ENCODE measurements at places on chromosomes 11 and 22. TPM values are rescaled to one million over a fixed set of nuclear protein-coding genes. Genes with fewer than 3 reads are reported as not detected.
A peak's percentile ranks its signal among the peaks of the same experiment; 100 is the strongest.

The FRMD8 gene
- total RNA-seq, result 11.4 TPM

The TCN2 gene
- 15.2 TPM for total RNA-seq

The TMEM151A gene
- not detected for total RNA-seq

The GTSE1 gene
- total RNA-seq, result 0.50 TPM

- DNase-seq, result no peak
Observed at GRCh38 chr22:45832959-45833580, 143.9 kb downstream of the WNT7B start.

DNA sequence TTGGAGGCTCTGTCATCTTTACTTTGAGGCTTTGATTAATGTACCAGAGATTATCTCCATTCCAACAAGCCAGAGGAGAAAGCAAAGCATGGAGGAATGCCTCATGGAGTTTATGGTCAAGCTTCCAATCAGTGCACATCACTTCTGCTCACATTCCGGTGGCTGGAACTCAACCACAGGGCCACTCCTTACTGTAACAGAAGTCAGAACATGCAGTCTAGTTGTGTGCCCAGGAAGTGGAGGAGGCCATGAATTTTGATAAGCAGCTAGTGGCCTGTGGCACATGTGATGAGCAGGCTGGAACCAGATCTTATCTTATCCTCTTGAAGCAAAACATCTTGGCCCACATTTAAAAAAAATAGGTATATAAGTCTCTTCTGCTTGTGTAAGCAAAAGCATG, 258.9 kb upstream of the ARHGAP20 start:
- no peak for DNase-seq

DNA sequence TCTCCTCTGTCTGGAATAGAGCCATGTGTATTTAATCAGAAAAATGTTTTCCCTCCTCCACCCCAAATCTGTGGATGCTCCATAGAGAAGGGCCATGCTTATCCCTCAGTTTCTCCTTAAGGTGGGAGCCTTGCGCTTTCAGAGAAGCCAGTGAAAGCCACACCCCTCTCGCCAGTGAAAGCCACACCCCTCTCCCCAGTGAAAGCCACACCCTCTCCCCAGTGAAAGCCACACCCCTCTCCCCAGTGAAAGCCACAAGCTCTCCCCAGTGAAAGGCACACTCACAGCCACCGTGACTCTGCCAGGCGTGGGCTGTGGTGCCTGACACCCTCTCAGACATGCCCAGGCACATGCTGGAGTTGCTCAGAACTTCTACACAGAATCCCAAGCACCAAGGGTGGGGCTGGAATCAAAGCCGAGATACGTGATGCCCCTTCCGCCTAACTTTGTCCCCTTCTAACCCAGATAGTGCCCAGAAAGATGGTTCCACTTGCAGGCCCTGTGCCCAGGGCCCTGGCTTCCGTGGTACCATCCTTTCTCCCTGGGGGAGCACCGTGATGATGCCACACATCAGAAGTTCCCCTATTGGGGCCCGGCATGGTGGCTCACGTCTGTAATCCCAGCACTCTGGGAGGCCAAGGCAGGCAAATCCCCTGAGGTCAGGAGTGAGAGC, 16.5 kb upstream of the PRR5 start:
- no peak for DNase-seq

- no peak for DNase-seq
Observed at GRCh38 chr22:18997306-18997924, 61.3 kb upstream of the PRODH start.

DNA sequence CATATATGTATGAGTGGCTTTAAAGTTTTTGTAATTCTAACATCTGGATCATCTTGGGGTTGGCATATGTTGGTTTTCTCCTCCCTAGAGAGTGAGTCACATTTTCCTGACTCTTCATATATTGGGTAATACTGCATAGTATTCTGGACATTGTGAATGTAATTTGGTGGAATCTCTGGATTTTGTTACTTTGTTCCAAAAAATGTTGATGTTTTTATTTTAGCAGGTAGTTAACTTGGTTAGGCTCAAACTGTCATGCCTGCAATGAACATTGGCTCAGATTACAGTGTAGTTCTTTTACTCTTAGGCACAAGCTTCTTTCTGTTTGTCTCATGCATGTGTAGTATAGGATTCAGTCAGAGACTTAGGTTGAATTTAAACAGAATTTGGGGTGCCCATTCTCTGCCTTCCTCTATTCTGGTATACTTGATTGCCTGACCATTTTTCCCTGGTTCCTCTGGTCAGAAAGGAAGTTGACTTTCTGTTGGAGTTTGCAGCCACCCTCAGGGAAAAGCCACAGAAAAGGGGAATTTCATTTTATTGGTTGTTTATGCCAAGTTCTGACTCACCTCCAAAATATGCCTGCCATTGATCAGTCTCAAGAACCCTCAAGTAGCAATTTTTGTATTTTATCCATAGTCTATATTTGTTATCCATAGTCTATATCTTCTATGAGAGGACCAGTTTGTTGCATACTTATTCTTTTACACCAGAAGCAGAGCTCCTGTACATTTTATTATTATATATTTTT, 151.7 kb downstream of the UVRAG start:
- DNase-seq, result no peak

DNA sequence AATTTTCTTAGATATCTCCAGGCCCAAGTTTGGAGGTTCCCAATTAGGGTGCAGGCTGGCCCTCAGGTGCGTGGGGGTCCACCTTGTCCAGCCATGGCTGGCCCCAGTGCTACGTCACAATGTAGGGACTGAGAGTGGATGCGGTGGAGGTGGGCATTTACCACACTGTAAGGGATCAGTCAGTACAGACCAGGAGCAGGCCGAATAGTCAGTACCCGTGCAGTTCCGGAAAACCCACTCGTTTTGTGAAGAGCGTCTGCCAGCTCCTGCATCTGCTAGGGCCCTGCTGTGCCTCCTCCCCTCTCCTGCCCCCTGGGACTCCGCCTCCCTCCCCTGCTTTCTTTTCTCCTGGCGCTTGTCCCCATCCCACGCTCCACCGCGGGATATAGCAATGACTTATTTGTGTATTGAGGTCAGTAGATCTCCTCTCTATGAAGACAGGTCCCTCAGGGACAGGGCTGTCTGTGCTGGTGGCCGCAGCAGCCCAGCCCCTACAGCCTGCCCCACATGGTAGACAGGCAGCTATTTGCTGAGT, 50.4 kb upstream of the SEPTIN5 start:
- DNase-seq, result peak; percentile 73

DNA sequence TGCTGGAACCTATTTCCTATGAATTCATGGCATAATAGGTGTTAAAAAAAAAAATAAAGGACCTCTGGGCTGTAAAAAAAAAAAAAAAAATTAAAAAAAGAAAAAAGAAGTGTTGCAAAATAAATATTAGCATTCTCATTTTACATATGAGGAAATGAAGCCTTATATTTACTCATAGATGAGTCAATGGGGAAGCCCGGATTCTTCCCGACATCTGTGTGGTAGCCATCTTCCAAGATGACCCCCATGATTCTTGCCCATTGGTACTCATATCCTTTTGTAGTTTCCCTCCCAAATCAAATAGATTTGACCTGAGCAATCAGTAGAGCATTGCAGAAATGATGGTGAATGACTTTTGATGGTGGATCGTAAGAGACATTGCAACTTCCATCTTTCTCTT, 3.0 kb upstream of the SWAP70 start:
- no peak for DNase-seq

- DNase-seq, result no peak
Observed at GRCh38 chr11:132971351-132971750, 561.0 kb downstream of the OPCML start.

- DNase-seq, result no peak
Observed at GRCh38 chr11:19882356-19882755, 169.7 kb downstream of the NAV2 start.
